Stimulated activated CD4-positive, alpha-beta T cell treated with anti-CD3 and anti-CD28 coated beads, Interleukin-2, amount 100 ng/mL, for 24 hours (primary cell): ENCODE measurements at places on chromosomes 3 and 15.
A peak's percentile ranks its signal among the peaks of the same experiment; 100 is the strongest.

DNA sequence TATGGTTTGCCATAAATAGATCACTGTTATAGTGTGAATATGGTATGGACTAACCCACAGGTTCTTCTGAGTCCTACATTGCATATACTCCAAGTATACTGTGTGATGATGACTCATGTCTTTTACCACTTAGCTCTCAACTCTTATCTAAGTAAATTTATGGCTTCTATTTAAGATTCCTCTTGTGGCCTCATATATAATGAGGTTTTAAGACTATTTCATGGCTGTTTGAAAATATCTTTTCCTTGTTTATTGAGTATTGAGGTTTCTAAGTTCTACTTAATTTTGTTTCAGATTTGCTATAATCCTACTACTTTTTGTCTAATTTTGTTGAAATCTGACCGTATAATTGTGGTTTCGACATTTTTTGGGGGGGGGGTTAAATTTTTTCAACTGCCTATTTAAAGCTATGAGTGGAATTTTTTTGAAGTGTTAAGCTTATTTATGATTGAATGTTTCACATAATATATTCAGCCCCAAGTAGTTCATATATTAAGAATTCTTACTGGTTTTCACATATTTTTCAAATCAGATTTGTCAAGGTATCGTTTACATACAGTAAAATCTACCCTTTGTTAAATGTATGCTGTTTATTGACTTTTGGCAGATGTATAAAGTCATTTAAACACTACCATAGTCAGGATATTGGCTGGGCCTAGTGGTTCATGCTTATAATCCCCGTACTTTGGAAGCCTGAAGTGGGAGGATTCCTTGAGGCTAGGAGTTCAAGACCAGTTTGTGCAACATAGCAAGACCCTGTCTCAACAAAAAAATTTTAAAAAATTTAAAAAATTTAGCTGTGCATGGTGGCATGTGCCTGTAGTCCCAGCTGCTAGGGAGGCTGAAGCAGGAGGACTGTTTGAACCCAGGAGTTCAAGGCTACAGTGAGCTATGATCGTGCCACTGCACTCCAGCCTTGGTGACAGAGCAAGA is 11.7 kb downstream of the SLC25A36 start:
- DNase-seq, result no peak

- no peak for DNase-seq
Measured at GRCh38 chr15:57356178-57356577, 20.1 kb upstream of the CGNL1 start.

DNA sequence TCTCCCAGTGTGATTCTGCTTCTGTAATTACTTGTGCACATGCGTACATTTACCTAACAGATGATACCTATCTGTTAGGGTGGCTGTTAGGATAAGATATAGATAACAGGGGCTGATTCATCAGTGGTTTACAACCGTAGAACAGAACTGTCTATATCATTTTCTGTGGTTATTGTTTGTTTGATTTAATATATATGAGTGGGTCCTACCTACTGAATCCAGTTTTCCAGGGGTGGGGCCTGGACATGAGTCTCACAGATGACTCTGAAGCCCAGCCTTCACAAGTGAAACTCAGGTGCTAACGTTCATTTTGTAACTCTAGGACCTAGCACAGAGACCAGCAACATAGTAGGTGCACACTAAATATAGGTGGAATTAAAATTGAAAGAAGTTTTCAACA is 10.4 kb upstream of the ACAP2 start:
- no peak for DNase-seq

DNA sequence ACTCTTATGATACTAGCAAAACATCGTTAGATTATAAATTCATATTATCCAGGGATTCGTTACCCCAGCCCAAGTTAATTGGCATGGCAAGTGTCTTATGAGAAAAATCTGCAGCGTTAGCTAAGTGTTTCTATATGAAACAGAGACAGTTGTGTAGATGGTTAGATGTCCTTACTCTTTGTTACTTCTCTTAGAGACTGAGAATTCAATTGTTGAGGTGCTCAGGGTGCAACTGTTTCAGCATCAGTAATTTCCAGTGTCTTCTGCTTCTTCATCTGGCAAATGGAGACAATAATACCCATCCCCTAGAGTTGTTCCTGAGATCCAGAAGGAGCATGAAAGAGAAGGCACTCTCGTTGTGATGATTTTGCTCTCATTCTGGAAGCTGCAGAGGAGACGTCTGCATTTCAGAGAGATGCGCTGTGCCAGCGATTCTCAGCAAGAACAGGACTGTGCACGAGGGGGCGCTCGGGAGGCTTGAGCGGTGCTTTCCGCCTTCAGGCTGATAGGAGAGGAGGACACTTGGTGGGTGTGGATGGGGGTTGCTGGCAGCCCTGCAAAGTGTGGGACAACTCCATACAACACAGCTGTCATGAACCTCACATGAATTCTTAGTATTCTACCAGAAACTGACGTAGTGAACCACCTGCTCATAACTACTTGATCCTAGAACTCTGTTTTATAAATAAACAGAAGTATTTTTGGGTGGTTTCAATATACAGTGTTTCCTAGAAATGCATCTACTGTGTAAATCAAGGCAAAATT is 39.7 kb upstream of the SPSB4 start:
- DNase-seq, result peak; percentile 88
